ENCODE measurements at places on chromosomes 5 and 9.

- DNase-seq: no peak
Observed at GRCh38 chr5:2888520-2889060, 137.1 kb upstream of the IRX2 start.

DNA sequence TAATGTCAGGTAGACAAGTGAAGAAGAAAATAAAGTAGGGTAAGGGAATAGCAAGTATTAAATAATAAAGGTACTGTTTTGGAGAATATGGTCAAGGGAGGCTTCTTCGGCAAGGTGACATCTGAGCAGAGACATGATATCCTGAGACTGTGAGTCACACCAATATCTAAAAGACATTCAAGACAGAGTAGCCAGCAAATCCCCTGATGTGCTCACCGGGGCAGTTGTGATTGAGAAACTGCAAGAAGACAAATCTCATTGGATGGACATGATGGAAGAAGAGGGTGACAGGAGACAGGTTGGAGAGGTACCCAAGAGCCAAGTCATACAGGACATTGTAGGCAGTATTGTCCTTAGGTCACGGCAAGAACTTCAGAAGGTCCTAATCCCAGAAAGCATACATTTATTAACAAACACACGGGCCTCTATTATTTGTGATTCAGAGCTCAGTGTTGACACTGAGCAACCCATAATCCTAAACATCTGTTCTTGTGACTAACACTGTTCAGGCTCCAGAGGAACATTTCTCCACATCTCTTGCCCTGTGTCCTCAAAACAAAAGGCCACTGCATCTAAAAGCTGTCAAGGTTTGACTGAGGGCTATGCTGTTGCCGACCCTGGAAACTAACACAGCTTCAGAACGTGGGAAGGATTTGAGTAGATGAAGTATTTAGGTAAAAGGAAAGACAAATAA lies 258.7 kb upstream of the CLINT1 start:
- DNase-seq: no peak

DNA sequence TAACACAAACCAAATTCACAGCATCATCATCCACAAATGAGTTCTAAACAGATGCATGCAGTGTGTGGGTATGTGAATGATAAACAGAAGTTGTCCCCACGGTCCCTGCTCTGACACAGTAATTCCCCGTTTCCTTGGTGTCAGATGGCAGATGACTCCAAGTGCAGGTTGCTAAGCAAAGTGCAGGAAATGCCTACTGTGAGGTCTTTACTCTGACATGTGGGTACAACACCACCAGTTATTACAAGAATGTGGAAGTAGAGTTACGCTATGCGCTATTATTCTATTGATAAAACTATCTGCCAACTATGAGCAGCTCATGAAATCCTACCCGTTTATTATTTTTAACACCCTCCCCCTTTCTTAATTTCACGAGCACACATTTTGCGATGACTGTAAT lies 448.9 kb downstream of the BNC2 start:
- DNase-seq: no peak

DNA sequence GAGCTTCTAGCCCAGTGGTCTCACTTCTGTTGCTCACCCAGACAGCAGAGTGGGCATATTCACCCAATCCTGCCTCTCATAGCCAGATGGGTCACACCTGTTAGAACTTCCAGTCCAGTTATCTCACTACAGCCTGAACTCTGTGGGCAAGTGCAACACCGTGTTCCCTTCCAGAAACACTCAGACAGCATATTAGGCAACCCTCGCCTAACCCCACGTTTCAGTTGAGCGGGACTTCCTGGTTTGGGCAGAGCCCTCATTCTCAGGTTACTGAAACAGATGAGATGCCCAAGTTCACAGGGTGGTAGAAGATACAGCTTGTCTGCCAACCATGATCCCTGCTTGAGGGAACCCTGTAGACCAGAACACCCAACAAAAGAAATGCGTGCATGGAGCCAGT lies 538.2 kb downstream of the CYLC2 start:
- DNase-seq: no peak

- DNase-seq: peak; percentile 16
Observed at GRCh38 chr5:76041863-76042262, 41.3 kb upstream of the SV2C start.

- DNase-seq: no peak
Observed at GRCh38 chr5:163670036-163670435, 164.6 kb downstream of the MAT2B start.

- DNase-seq: no peak
Observed at GRCh38 chr5:136054142-136055019, 25.6 kb downstream of the TGFBI start.

GRCh38 chr5:37121027-37121426 lies 128.1 kb downstream of the CPLANE1 start:
- no peak for DNase-seq

DNA sequence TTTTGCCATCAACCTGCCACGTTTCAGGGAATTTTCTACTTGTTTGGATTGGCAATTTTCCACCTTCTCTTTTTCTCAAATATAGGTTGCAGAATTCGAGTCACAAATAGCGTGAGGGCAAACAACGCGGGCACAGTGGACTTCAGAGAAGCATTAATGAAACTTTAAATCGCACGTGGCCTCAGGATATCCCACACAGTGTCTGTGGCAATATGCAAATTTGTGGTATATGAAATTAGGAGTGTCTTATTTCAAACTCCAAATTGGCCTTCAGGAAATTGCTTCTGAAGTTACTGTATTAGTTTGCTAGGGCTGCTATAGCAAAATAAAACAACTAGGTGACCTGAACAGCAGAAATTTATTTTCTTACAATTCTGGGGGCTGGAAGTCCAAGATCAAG lies 91.2 kb downstream of the MTRR start:
- DNase-seq: no peak

- DNase-seq: no peak
Observed at GRCh38 chr9:87677776-87678587, 47.9 kb upstream of the CTSL start.

GRCh38 chr9:28938981-28939380 lies 1365.7 kb upstream of the C9orf72 start:
- no peak for DNase-seq

DNA sequence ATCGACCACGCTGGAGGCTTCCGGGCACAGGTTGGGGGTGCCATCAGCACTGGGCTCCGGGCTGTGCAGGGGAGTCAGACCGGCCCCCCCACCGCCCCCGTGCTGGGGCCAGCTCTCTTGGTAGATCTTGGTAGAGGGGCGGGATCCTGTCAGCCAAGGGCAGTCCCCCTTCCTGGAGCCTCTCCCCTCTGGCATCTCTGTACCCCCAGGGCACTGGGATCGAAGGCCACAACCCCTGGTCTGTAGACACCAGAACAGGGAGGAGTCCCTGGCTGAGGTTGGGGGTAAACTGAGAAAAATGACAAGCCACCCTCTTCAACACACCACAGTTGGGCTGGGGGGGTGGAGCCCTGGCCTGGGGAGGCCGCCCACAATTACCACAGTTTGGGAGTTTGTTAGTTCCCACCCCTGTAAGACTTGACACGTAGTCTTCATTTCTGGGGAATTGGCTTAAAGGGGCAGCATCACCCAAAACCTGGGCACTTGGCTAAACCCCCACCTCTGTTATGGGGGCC lies 882 bp downstream of the CERCAM start:
- DNase-seq: no peak

GRCh38 chr5:77282337-77283027 lies 72.0 kb downstream of the PDE8B start:
- no peak for DNase-seq
